ENCODE measurements at places on chromosomes 3 and 15.

- no peak for DNase-seq
These were observed 8.5 kb downstream of the CKMT1A start for GRCh38 chr15:43702174-43702573.

DNA sequence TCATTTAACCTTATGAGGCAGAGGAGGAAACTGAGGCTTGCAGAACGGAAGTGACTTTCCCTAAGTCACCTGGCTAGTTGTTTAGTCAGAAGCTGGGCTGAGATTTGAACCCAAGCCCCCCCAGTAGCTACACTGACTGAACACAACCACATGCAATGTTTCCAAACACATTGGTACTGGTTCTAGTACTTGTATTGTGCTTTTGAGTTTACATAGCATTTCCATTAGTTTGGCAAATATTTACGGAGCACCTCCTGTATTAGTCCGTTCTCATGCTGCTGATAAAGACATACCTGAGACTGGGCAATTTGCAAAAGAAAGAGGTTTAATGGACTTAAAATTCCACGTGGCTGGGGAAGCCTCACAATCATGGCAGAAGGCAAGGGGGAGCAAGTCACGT, 56.3 kb upstream of the ITGA11 start:
- DNase-seq = no peak

- DNase-seq = no peak
These were observed 20.7 kb upstream of the POMGNT2 start for GRCh38 chr3:43126536-43126935.

DNA sequence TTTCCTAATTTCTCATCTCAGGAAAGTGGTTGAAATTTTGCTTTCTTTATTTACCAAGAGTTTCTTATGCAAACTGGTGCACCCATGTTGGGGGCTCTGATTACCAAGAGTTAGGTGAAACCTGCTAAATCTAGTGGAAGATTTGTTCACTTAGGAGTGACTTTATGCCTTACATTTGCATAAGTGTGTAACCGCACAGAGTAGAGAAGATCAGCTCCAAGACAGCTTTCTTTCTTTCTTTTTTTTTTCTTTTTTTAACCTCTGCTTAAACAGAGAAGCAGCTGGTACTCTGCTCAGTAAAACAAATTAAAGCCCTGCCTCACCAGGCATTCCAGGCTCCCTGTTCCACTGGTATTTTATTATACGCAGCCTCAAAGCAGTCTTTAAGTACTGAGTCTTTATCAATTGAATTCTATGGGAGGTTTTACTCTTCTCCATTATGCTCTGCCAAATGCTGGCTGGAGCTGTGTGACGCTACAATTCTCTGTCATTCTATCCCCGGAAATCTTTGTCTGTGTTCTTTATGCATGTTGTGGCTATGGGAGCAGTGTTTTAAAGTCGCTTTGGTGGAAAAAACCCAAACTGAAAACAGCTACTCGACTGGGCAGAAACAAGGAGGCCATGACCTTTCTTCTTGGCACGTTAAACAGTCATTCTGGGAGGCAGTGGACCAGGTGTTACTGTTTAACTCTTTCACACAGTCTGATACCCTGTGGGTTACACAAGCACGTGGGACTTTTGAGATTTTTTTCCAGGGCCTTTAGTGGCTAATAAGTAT, 55.2 kb upstream of the GBE1 start:
- peak; percentile 45 for DNase-seq

GRCh38 chr15:51558411-51558810, 64.2 kb downstream of the DMXL2 start:
- no peak for DNase-seq

Data from astrocyte of the cerebellum (primary cell).